Psoas muscle (tissue), 8 donors: ENCODE measurements at places on chromosomes 5 and 9. TPM values are rescaled to one million over a fixed set of nuclear protein-coding genes. Genes with fewer than 3 reads are reported as not detected.

ZFYVE16 gene
- 21.8 TPM for total RNA-seq

DNA sequence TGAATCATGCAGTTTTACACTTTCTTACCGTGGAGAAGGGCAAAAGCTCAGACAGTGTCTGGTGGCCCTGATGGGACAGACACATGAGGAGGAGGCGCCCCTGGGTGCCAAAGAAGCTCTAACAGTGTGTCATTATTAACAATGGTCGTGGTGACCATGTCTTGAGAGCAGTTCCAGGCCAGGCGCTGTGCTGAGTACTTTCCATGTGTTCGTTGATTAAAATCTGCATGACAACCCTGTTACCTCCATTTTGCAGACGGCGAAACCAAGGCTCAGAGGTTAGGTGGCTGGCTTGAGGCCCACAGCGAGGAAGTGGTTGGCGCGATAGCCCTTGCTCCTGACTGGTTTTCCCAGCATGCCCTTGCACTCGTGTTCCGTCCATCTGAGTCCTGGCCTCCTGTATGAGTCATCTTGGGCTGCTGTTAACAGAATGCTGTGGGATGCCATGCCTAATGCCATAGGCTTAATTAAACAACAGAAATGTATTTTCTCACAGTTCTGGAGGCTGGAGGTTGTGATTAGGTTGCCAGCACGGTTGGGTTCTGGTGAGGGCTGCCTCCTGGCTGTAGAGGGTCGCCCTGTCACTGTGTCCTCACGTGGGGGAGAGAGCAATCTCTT, 92.0 kb downstream of the AMBP start:
- no peak overlapping the region for H3K27ac ChIP-seq
- H3K36me3 ChIP-seq = no peaks in the 10 kb centered on the region
- no peak overlapping the region for H3K4me3 ChIP-seq
- DNase-seq = no peak
- no peaks in the 10 kb centered on the region for H3K27me3 ChIP-seq

FUT7 gene
- total RNA-seq = 0.08 TPM

- H3K27ac ChIP-seq = no peak overlapping the region
- H3K4me3 ChIP-seq = no peak overlapping the region
- no peak for DNase-seq
These were observed 46.4 kb downstream of the PKD2L2 start for GRCh38 chr5:137935694-137936093.

CDKN2A gene
- total RNA-seq = not detected

DNA sequence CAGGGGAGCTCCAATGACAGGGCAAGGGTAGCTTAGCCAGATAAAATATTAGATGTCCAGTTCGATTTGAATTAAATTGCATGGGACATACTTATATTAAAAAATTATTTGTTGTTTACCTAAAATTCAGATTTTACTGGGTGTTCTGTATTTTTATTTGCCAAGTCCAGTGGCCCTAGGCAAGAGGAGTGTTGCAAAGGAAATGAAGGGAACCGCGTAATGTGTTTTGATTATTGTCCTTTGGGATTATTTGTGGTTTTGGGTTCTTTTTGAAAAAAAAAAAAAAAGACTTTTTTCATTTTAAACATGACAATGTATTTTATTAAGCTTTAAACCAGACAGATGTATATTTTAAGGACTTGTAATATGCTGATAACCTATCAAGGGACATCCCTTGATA, 179.3 kb downstream of the C9orf152 start:
- no peaks in the 10 kb centered on the region for H3K27me3 ChIP-seq
- H3K4me1 ChIP-seq = peaks cover 17% of the 10 kb centered on the region
- DNase-seq = no peak
- H3K4me3 ChIP-seq = no peak overlapping the region

RHOBTB3 gene
- total RNA-seq = 69.7 TPM

DNA sequence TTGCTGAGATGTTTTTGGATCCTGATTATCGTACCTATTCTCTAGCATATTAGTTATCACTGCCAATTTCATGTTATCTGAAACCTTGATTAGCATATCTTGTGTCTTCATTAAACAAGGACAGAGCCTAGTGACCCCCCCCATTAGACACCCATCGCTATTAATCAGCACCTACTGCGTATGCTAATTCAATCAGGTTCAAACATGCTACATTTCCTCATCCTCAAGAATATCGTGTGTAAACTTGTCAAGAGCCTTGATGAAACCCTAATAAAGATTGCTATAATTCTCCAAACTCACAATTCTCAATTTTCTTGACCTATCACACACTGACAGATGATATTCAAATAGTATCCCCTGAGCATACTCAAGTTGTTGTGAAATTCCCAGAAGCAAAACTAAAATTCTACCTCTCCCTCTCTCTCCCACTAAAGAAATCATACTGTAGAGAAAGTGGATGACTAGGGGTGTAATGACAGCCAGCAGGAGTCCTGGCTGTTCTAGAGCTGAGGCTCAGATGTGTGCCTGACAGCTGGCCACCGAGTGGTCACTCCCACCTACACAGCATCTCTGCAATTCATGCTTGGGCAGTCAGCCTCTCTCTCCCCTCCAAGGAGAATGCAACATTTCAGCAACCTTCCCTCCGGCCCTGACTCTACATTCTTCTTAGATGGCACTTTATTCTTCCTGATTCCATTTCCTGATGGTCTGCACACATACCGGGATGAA, 9.2 kb upstream of the ZNF354A start:
- no peaks in the 10 kb centered on the region for H3K27me3 ChIP-seq
- H3K27ac ChIP-seq = no peak overlapping the region
- H3K4me1 ChIP-seq = no peaks in the 10 kb centered on the region
- H3K36me3 ChIP-seq = no peaks in the 10 kb centered on the region
- no peak overlapping the region for H3K4me3 ChIP-seq

DNA sequence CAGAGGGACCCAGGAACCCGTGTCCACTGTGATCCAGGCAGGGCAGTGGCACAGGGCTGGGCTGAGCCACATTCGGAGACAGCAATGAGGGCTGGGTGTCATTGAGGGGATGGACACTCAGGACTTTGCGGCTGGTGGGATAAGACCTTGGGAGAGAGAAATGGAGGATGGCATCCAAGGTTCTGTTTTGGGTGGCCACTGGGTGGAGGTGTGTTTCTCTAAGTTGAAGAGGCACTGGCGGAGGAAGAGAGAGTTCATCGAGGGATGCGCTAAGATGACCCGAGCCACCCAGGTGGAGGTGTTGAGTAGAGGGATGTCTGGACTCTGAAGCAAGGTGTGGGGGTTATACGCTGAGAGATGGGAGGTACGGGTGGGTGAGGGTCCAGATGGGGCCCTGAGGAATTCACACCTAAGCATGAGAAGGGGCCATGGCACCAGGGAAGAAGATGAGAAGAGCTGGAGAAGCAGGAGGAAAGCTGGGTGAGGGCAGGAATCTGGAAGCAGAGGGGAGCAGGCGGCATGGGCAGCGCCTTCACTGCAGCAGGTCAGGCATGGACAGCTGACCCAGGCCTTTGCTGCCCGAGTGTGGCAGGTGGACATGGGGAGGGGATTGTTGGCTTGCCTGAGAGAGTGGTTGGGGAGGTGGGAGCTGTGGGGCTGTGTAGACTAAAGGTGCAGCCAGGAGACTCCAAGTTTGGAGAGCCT, 2.5 kb upstream of the SLC25A48 start:
- peaks cover 5% of the 10 kb centered on the region for H3K4me1 ChIP-seq
- peaks cover 3% of the 10 kb centered on the region for H3K27me3 ChIP-seq
- no peak overlapping the region for H3K27ac ChIP-seq
- no peaks in the 10 kb centered on the region for H3K36me3 ChIP-seq
- no peak for DNase-seq

LCN6 gene
- total RNA-seq = 0.44 TPM

GRCh38 chr5:17378346-17378997, 119.6 kb upstream of the TAF11L2 start:
- no peaks in the 10 kb centered on the region for H3K4me1 ChIP-seq
- no peak overlapping the region for H3K27ac ChIP-seq
- H3K27me3 ChIP-seq = no peaks in the 10 kb centered on the region
- no peaks in the 10 kb centered on the region for H3K36me3 ChIP-seq

DNA sequence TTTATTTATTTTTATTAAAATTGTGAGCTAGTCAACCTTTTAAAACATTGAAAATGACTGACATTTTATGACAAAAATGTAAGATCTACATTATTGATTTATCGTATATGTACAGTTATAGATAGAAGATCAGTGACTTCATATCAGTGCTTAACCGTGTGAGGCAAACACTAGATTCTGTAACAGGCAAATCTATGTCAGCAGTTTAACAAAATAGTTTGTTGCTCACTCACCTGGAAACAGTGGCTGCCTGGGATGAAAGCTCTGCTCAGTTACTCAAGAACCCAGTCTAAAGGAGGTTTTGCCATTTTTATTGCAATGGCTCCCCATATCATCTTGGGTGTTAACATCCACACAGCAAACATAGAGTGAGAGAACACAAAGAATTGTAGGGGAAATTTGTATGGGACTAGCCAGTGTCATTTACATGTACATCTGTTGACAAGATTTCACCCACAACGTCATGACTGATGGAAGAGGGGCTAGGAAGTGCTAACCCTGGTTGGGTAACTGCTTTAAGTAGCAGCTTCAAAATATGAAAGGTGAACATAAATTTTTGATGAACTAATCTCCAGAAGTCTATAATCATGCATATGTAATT, 49.0 kb downstream of the SGCD start:
- H3K4me1 ChIP-seq = peaks cover 19% of the 10 kb centered on the region
- no peak overlapping the region for H3K4me3 ChIP-seq
- H3K27ac ChIP-seq = no peak overlapping the region

WDR38 gene
- not detected for total RNA-seq

DOLPP1 gene
- total RNA-seq = 4.7 TPM

GRCh38 chr5:132526290-132526973, 16.9 kb downstream of the IL5 start:
- no peaks in the 10 kb centered on the region for H3K27me3 ChIP-seq
- H3K4me1 ChIP-seq = no peaks in the 10 kb centered on the region
- no peaks in the 10 kb centered on the region for H3K36me3 ChIP-seq
- H3K4me3 ChIP-seq = no peak overlapping the region
- no peak overlapping the region for H3K27ac ChIP-seq
- no peak for DNase-seq

NDST1 gene
- 30.1 TPM for total RNA-seq

DNA sequence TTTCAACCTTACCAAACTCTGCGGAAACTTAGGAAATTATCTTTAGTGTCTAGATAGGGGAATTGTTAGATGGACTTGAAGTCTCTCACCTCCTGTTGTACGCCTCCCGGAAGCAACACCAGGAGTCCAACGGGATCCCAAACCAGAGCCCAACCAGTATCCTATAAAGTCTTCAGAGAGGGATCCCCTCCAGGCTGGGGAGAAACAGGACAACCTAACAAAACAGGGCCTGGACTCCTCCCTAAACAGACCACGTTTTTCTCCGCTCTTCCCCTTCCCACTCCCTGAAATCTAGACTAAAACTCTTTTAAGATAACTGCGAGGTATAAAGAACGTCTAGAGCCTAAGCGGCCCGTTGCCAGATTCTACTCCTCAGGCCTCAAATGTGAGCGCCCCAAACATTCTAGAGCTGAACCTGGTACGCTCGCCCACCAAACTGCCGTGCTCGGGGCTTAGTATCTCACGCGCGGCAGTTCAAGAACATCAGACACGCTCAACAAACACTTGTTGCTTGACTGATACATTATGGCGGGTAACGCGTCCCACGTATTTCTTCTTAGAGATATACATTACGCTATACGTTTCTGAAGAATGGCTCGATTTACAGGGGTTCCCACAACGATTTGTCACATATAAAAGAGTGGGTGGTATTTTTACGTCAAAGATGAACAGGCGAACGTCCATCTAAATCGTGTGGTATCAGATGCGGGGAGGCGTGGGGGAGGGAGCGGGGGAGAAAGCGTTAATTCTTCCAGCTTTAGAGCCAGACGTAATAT, 663 bp upstream of the SMIM27 start:
- peaks cover 23% of the 10 kb centered on the region for H3K4me1 ChIP-seq
- peak overlapping the region; percentile 87 for H3K4me3 ChIP-seq
- peak; percentile 18 for DNase-seq
- peak overlapping the region; percentile 95 for H3K27ac ChIP-seq
- no peaks in the 10 kb centered on the region for H3K27me3 ChIP-seq

SPATA31A3 gene
- total RNA-seq = not detected

DNA sequence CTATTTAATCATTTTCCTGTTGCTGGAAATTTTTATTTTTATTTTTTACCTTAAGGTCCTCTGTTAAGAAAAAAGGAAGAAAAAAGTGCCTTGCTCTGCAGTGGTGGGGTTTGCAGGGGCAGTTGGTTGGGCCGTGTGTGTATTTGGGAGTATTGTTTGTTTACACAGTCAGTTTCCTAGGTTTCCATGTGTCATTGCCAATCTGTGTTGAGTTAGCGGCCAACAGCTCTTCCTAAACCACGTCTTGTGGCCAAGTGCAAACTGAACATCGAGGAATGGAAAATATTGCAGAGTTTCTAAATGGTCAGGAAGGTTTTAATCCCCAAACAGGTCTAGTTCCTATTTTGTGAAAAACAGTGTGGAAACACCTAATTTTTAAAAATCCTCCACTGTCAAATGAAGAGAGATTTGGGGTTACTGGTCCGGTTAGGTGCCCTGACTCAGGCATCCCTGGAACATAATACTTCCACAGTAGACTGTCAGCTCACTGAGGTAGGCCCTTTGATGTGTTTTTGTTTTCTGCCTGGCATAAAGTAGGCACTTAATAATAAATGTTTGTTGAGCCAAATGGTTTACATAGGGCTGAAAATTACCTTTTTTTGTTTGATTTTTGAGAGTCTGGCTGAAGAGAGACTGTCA, 37.0 kb downstream of the MAMDC2 start:
- DNase-seq = no peak
- H3K4me1 ChIP-seq = peaks cover 10% of the 10 kb centered on the region
- H3K27me3 ChIP-seq = no peaks in the 10 kb centered on the region

DNA sequence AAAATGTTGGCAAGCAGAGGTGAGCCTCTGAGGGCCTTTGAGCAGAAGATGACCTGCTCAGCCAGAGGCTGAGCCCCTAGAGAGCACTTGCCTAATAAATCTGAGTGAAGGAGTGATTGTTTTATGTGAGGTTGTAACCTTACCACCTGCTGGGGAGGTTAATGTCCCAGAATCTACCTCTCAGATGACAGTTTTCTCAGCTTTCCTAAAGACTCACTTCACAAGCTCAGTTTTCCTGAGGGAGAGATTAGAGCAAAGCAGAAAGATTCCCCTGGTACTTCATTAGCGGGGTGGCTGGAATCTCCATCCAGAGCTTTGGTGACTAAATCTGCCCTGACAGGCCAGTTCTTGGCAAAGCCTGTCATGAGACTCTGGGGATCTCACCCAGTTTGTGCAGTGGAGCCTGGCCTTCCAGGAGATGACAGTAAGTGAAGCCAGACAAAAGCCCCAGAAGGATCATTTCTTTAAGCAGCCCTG, 48.8 kb upstream of the GALNT10 start:
- H3K27me3 ChIP-seq = no peaks in the 10 kb centered on the region
- no peaks in the 10 kb centered on the region for H3K36me3 ChIP-seq
- no peaks in the 10 kb centered on the region for H3K4me1 ChIP-seq
- DNase-seq = no peak
